Endothelial cell of umbilical vein (primary cell): ENCODE measurements at places on chromosomes 2 and 18. TPM values are rescaled to one million over a fixed set of nuclear protein-coding genes. Genes with fewer than 3 reads are reported as not detected.

ITGB6 gene
- not detected in 2 replicates for total RNA-seq

MCFD2 gene
- total RNA-seq, result 138 and 141 TPM in 2 replicates

VSNL1 gene
- total RNA-seq, result not detected in 2 replicates

DNA sequence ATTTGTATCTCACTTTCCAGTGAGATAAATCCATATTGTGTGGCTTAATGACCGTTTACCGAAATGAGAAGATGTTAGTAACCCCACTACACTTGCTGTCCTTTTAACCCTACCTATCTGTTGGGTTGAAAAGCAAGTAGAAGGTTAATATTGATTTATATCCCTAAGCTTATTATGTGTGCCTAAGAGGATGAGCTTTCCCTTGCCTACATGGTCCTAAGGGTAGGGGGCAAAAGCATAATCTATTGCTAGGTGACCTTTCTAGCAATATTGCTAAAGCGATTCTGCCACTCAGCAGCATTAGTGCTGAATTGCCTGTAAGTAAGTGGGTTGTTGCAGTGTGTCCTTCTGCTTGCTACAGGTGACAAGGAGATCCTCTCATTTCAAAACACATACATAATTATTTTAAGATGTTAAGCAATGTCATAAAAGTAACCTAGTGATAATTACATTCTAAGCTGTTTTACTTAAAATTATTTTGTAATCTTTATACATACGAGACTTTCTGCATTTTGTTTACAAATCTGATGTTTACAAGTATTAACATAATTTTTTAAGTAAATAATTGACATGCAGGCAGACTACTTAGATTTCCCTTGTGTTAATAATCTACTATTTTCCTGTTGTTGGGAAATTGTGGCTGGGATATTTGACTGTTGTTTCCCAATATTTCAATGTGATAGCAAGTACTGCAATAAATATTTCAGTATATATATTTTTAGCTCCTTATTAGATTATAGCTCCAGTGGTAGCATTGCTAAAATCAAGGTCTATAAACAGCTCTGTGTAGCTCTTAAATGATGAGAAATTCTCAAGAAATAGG is 49.1 kb upstream of the CABYR start:
- DNase-seq, result no peak

DNA sequence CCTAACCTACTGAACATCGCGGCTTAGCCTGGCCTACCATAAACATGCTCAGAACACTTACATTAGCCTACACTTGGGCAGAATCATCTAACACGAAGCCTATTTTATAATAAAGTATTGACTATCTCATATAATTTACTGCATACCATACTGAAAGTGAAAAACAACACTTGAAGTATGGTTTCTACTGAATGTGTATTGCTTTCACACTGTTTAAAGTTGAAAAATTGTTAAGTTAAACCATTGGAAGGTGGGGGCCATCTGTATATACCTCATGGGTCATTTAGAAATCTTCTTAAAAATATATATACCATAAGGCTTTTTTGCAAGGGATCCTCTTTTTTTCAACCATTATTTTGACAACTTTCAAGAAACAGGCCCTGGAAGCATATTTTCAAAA is 16.5 kb downstream of the RNF149 start:
- DNase-seq, result no peak

DNA sequence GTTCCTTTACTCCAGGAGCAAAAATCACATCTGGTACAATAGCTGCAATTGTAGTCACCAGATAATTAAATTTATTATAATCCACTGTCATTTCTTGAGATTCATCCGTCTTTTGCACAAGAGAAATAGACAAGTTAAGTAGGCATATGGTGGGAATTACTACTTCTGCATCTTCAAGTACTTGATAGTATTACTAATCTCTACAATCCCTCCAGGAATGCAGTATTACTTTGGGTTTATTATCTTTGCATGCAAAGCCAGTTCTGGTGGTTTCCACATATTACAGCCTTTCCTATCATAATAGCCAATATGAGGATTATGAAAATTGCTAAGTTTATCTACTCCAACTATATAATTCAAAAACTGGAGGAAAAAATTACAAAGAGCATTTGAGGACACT is 254.1 kb downstream of the IKZF2 start:
- DNase-seq, result no peak
